ENCODE measurements at places on chromosomes 2 and 18. TPM values are rescaled to one million over a fixed set of nuclear protein-coding genes. Genes with fewer than 3 reads are reported as not detected.

Gene BMP10
- not detected for total RNA-seq

Gene LYG2
- total RNA-seq: not detected

Gene CFAP65
- total RNA-seq: not detected

Gene C2orf78
- not detected for total RNA-seq

Gene TUBA3D
- not detected for total RNA-seq

Gene DSG4
- total RNA-seq: not detected

Gene PRSS56
- total RNA-seq: not detected

Gene FEV
- not detected for total RNA-seq

Gene IL36A
- total RNA-seq: not detected

Gene TRIB2
- total RNA-seq: 20.3 TPM

Gene ADRA2B
- not detected for total RNA-seq

Gene CIB4
- not detected for total RNA-seq

Gene C2orf81
- total RNA-seq: 0.40 TPM

Measured in thoracic aorta endothelial cell (primary cell).